ENCODE measurements at places on chromosomes 13 and 19.
A peak's percentile ranks its signal among the peaks of the same experiment; 100 is the strongest.

GRCh38 chr19:58265100-58265499 lies 13.7 kb upstream of the ZNF8 start:
- no peak for DNase-seq

DNA sequence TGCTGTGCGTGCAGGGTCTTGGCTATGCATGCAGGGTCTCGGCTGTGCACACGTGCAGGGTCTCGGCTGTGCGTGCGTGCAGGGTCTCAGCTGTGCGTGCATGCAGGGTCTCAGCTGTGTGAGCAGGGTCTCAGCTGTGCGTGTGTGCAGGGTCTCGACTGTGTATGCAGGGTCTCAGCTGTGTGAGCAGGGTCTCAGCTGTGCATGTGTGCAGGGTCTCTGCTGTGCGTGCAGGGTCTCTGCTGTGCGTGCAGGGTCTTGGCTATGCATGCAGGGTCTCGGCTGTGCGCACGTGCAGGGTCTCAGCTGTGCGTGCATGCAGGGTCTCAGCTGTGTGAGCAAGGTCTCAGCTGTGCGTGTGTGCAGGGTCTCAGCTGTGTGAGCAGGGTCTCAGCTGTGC lies 42.5 kb downstream of the RAB20 start:
- DNase-seq: no peak

DNA sequence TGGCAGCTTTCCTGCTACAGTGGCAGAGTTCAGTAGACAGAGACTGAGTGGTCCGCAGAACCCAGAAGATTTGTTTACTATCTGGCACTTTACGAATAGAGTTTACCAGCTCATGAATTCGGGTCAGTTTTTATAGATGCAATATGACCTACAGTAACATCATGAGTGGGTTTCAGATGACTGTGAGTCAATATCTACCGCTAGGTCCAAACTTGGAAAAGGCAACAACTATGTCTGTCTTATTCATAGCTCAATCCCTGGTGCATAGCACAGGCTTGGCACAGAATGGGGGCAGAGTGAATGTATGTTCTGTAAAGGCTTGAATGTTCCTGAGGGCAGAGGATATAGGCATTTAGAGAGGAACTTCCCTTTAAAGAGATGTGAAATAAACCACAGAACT lies 65.2 kb downstream of the RAP2A start:
- no peak for DNase-seq

DNA sequence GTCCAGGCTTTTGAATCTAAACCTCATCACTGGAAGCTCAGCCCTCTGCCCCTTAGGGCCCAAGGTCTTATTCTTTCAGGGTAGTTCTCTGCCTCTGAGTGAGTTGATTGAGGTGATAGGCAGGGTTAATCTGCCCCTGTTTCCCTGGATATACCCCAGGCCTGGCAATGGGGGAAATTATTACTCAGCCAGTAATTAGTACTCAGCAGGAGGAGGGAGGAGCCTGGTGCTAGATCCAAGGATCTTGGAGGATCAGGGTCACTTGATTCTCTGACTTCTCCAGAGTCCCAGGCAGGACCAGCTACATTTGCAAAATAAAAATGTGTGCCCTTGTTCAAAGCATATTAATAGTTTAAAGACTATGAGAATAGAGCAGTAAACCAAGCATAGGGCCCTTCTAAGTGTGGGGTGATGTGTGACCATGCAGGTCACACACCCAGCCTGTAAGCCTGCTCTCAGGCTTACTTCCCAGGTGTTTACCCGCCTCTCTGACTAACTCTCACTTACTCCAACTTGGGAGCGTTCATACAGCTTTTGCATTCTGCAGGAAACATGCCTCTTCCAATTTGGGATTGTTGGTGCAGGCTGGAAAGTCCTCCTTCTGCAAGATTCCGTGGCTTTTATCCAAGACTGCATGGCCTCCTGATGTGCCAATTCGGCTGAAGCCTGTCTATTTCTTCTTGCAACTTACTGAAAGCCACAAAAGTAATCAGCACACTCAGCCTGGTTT lies 7.9 kb upstream of the STK24 start:
- DNase-seq: no peak

GRCh38 chr13:44188257-44188656 lies 185.4 kb upstream of the SERP2 start:
- DNase-seq: peak; percentile 55
